ENCODE measurements at places on chromosomes 13 and 19.

- no peak for DNase-seq
These were observed 26.8 kb downstream of the UBAC2 start for GRCh38 chr13:99227331-99227900.

DNA sequence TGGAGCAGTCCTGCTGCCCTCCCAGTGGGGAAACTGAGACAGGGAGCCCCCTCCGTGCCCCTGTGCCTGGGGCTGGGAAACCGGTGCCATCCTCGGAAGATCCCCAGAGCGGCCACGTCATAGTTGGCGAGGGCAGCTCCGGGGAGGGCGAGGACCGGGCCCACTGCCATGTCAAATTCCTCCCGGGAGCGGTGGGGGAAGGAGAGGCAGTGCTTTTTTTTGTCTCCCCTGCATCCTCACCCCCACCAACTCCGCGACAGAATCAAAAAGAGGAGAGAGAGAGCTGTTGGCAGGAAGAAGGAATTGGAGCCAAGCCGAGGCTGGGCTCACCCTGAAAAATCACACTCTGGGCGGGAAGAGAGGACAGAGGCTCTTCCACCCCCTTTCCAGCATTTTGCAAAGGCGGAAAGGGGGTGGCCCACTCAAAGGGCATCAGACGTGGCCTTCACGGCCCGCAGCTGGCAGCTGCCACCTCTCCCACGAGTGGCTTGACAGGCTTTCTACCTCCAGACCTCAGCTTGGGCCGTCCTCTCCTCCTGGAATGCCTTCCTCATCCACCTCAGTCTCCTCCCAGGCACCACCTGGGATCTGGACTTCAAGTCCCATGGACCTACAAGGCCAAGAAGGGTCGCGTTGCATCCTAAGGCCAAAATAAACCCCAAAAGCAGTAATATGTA lies 19.6 kb upstream of the NFIC start:
- no peak for DNase-seq

DNA sequence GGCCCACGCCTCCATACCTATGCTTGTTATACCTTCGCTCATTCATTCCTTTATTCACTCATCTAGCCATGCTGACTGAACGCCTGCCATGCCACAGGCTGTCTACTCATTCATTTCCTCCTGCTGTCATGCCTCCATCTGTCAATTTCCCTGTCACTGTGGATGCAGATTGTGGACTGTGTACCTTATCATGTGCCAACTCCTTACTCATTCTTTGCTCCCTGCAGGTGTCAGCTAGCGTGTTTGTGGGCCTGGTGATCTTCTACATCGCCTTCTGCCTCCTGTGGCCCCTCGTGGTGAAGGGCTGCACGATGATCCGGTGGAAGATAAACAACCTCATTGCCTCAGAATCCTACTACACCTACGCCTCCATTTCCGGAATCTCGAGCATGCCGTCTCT lies 4.1 kb upstream of the PSMD8 start:
- no peak for DNase-seq

- DNase-seq = no peak
These were observed 50.1 kb upstream of the SPACA7 start for GRCh38 chr13:112325920-112326645.

- no peak for DNase-seq
These were observed 15.7 kb downstream of the NOSIP start for GRCh38 chr19:49564616-49565045.

DNA sequence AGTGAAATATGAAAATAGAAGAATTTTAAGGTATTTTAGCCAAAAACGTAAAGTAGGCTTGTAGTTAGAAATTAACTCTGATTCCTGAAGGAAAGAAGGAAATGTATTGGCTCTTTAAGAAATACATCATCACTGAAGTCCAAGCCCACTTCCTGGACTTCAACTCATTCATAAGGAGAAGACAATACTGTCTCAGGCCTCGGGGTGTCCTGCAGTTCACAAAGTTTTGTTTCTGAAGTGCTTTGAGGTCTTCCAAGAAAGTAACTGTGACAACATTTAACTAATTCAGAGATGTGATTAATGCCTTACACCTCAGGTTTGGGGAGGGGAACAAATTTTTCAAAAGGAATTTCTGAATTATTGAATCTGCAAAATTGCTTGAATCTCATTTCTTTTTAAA lies 65.8 kb upstream of the STARD13 start:
- DNase-seq = no peak

GRCh38 chr19:23991170-23991569 lies 76.5 kb downstream of the ZNF726 start:
- no peak for DNase-seq

DNA sequence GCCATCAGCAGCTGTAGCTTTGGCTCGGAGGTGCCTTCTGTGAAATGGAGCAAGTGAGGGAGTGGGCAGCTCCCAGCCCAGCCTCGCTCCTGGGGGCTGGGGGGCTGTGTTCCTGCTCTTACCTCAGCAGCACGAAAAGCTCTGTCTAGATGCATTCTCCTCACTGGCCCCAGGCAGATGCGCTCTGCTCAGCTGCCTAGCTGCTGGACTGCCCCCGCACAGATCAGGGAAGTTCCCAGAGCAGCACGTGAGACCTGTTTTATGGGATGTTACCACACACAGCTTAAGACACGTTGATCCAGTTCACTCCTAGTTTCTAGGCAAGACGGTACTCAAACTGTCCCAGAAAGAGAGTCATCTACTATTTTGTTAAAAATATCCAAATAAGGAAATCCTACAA lies 13.6 kb downstream of the LCP1 start:
- DNase-seq = no peak

DNA sequence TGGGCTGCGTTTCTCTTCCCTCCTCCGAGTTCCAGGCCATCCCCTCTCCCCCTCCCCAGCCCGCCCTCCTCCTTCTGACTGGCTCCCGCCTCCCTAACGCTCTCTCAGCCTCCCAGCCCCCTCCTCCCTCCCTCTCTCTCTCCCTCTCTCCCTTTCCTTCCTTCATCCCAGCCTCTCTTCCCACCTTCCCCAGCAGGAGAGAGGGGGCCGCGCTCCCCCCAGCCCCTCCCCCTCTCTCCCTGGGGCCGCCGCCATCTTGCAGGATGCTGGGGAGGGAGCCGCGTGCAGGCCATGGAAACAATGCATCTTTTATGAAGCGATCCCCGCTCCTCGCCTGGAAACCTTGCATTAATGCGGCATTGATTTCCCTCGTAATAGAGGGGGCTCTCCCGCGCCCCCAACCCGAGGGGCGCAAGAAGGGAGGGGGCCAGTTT lies 42.6 kb upstream of the ADGRL1 start:
- DNase-seq = peak; percentile 7

GRCh38 chr13:98890186-98890585 lies 87.7 kb downstream of the DOCK9 start:
- DNase-seq = no peak

DNA sequence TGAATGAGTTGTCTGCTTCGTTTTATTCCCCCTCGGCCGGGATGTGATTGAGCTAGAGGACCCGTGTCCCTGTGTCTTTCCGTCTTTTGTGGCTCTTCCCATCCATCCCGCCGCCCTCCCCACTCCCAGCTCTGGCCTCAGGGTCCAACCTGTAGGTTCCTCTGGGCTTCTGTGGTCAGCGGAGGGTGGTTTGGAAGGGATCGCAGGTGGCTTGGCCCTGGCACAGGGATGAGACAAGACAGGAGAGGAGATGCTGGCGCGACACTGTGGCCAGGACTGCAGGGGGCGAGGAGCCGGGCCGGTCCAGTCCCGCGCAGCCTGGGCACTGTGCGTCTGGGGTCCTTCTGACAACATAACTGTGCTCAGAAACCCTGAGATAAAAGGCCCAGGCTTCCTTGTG lies 2.0 kb downstream of the EVI5L start:
- no peak for DNase-seq

- DNase-seq = no peak
These were observed 37.0 kb upstream of the CCNA1 start for GRCh38 chr13:36395280-36395679.

- DNase-seq = no peak
These were observed 201.7 kb downstream of the ABCC4 start for GRCh38 chr13:95099541-95099940.

- DNase-seq = peak; percentile 1
These were observed 500 bp downstream of the ZFP30 start for GRCh38 chr19:37654629-37655300.

DNA sequence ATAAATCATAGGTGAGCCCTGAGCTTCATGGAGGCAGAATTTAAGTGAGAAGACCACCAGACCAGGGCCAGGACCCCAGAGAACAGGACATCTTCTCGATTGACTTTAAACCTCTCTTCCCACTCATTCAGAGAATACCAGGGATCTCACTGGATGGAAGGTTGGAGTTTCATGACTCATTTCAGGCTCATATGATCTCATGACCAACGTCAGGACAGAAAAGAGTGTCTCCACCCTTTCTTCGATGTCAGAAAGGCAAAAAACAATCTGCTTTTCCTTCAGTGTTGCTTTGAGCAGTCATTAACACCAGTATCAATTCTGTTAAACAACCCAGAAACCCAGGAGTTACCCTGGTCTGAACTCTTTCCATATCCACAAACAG lies 361.0 kb downstream of the KLF12 start:
- no peak for DNase-seq

DNA sequence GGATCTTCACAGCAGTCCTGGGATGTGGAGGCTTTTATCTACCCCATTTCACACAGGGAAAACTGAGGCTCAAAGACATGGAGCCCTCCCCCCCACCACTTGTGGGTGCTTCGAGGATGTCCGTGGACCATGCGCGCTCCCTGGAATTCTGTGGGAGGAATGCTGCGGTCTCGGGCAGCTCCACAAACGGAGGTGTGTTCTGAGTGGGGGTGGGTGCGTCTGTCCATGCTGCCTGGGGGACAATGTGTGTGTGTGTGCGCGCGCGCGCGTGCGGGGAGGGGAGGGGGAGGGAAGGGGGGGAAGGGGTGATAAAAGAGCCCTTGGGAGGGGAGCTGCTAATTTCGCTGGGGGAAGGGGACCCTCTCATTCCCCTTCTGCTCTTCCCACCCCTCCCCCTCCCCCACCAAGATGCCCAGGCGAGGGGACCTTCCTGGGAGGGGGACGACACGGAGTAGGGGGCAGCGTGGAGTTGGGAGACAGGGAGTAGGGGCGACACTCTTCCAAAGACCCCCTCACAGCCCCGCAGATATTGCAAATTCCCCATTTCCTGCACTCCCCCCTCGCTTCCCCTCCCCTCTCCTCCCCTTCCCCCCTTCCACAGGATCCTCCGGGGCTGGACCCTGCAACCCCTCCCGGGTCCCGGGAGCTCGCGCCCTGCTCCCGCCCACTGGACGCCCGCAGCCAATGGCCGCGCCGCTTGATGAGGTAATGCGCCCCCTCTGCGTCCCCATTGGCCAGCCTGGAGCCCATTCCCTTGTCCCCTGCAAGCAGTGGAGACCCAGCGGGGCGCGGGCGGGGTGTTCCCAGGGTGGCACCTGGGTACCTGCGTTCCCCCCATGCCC lies 18.9 kb upstream of the ZNRF4 start:
- no peak for DNase-seq

GRCh38 chr19:9523885-9524474 lies 14.5 kb downstream of the ZNF426 start:
- DNase-seq = no peak

DNA sequence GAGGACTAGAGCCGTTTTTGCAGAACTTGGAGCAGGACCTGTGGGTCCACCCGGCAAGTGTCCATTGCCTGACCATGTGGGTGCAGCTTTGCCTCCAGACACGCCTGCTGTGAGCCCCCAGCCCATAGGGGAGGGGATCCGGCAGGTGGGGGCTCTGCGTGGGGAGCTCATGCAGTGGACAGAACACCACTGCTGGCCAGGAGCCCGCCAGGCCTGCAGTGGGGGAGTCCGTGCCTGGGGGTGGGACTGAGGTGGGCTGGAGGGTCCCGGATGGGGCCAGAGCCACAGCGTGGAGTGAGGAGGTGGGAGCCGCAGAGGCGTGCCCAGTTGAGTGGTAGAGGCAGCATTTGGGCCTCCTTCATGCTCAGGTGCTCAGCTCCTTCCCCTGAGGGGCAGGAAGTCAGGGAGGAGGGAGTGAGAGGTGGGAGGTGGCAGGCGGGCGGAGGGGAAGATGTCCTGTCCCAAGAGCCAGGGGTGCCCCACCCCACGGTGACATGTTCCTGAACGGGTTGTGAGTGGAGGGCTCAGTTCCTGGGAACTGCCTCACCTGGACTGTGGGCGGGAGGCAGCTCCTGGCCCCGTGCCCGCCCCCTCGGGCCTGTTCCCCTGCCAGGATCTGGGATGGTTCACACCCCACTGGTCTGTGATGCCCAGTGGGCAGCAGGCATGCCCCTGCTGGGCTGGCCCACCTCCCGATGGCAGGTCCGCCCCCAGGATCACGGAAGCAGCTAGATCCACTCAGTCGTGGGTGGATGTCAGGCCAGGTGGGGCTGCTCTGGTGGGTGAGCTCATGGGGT lies 8.8 kb downstream of the ADAT3 start:
- no peak for DNase-seq

GRCh38 chr13:32986552-32986951 lies 29.7 kb upstream of the KL start:
- no peak for DNase-seq

- DNase-seq = no peak
These were observed 34.3 kb upstream of the SHKBP1 start for GRCh38 chr19:40542202-40542859.

GRCh38 chr13:73411067-73411809 lies 352.4 kb downstream of the KLF5 start:
- no peak for DNase-seq

DNA sequence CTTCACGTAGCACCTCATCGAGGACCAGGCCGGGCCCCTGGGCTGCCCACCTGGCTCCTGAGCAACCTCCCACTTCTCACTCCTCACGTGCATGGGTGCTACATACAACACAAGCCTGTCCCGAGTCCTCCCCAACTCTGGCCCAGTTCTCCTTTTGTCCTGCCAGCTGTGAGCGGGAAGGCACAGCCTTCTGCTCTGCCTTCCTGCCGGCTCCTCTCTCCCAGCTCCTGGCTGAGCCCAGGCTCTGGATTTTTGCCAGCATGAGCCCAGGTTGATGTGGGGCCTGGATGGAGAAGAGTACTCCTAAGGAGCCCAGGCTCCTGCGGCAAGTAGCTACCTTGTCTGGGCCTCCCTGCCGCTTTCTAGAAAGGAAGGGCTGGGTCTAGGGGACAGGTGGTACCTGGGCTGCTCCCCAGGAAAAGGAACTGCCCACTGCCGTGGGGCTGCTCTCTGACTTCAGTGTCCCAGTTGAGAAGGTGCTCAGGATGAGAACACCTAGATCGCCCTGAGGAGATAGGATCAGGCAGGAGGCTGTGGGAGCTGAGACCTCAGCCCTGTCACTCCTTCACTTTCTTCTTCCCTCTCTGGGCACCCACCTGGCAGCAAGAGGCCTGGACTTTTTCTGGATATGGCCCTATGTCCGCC lies 23.6 kb downstream of the LYL1 start:
- DNase-seq = no peak

- no peak for DNase-seq
These were observed 14.3 kb downstream of the ZBTB7A start for GRCh38 chr19:4052114-4052992.

- DNase-seq = no peak
These were observed 135.6 kb downstream of the KLF12 start for GRCh38 chr13:73998631-73999030.

DNA sequence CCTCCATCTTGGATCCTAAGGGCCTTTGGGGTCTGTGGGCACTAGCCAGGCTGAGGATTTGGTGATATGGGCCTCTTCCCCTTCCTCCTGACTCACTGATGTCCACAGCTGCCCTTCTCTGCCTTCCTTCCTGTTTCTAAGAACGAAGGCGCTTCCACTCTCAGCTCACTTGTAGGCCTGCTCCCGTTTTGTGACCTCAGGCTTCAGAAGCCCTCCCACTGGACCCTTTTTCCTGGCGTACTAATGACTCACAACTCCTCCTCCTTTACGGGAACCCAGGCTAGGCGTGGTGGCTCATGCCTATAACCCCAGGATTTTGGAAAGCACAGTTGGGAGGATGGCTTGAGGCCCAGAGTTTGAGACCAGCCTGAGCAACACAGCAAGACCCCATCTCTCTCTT lies 55.6 kb downstream of the TMED1 start:
- DNase-seq = no peak

All from activated T-helper 1 cell treated with Interleukin-2 at 50 U/mL for 16 hours (primary cell).